ENCODE measurements at places on chromosomes 5 and 9.
A peak's percentile ranks its signal among the peaks of the same experiment; 100 is the strongest.

DNA sequence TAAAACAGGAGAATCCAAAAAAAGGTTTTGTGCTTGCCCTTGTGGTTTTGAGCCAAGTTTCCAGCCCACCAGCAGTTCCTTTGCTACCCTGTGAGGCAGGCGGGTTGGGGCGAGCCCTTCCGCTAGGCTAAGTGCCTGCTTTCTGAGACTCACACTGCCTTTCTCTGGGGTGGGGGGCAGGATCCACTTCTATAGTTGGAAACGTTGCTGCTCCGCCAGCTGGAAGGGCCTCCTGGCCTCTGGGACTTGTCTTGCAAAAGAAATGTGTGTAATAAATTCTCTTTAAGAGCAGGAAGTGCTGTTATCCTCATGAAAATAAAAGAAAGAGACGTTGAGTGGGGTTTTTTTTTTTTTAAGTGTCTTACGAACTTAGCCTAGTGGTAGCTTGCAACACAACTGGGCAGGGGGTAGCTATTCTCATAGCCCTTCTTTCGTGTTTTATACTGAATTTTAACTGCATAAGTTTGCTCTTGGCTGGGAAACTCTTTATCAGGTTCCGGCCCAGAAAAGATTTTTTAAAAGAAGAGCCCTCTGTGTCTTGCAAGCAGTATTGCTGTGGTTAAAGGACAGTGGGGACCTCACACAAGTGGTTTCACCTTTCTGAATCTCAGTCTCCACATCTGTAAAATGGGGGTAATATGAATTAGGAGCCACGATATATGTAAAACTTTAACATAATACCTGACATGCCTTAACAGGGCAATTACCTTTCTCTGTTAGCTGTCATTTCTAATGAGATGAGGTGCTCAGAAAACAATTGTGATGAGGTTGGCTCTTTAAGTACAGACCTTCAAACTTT lies 19.8 kb downstream of the JADE2 start:
- DNase-seq: no peak

DNA sequence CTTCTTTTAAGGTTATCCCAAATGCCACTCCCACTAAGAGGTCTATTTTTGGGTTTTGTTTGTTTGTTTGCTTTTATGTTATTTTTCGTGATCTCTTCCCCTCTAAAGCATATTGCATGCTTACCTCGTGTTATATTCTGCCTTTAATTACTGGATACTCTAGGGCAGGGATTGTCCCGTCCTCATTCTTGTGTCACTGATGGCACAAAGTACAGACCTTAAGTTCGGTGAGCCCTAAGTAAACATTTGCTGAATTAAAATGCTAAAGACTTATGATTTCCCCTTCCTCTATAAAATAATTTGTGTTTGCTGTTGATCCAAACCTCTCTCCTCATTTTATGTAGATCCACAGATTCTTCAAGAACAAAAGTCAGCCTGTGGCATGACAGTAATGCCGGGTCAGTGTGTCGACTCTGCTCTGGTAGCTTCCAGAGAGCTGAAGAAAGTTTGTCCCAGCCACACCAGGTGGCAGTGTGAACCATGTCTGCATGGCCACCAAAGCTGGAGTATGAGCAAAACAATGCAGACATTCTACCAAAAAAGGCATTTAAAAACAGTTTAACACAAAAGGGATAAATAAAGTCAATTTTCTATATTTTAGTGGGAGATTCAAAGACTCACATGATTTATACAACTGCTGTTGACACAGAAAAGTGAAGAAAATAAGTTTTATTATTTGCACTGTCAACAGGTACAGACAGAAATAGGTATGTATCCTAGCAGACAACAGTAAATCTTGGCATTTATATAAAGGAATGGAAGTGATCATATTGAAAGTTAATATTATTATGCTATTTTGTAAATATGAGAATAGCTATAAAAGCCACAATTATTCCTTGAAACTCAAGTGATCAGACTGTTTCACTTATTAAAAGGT lies 17.9 kb upstream of the POC5 start:
- peak; percentile 43 for DNase-seq

- DNase-seq: no peak
These were observed 415.6 kb downstream of the GADD45G start for GRCh38 chr9:90020276-90020871.

DNA sequence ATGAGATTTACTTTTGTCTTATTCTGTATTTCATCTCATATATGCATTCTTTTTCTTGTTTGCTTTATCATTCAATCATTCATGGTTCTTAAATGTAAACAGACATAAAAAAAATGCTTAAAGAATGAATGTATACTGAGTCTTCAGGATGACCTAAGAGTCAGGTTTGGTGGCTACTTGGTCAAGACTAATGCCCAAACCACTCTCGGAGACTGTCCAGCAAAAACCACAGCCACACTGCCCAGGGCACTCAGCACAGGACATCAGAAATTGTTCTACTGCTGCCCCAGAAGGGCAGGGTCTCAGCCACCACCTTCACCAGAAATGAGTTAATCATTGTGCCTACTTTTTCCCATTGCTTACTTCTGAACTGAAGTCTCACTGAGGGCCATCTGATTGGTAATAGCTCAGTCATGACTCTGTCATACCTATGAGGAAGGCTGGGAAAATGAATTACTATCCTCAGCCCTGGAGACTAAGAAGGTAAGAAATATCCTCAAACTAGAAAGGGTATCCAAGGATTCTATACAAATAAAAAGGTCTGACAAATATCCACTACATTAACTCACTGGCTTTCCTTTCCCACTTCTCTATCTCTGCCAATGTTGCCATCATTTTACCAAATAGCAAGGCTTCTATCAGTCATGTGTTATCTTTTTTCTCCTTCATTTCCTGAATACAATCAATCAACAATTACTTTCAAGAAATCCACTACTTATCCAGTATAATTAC lies 236.1 kb downstream of the CETN3 start:
- DNase-seq: no peak

- no peak for DNase-seq
These were observed 119.5 kb downstream of the SYK start for GRCh38 chr9:90921104-90921503.

- peak; percentile 59 for DNase-seq
These were observed 1.0 kb upstream of the IL12B start for GRCh38 chr5:159331093-159331973.

- no peak for DNase-seq
These were observed 141.8 kb upstream of the CD180 start for GRCh38 chr5:67338421-67338820.

- DNase-seq: no peak
These were observed 132.2 kb upstream of the PTGER4 start for GRCh38 chr5:40547557-40547956.

DNA sequence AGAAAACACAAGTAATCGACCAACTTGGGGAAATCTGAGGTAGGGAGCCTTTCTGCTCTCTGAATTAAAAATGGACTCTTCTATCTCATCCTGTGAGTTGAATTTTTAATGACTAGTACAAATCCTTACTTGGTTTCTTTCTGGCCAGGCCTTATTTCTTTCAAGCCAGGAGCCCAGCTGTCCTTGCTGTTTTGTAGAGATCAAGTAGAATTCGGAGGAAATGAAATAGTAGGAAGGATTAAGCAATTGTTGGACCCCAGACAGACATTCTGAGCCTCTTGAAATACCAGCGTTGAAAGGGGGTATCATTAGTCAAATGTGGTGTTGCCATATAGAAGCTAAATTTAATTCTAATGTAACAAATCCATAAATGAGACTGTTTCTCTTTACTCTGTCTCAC lies 53.7 kb upstream of the SMIM15 start:
- DNase-seq: no peak

- DNase-seq: peak; percentile 92
These were observed 17.5 kb downstream of the WHRN start for GRCh38 chr9:114487607-114488300.
